ENCODE measurements at places on chromosomes 6 and 20.
A peak's percentile ranks its signal among the peaks of the same experiment; 100 is the strongest.

GRCh38 chr6:131116755-131117360, 18.4 kb upstream of the AKAP7 start:
- no peak for DNase-seq

GRCh38 chr6:24874128-24874527, 61.6 kb downstream of the RIPOR2 start:
- DNase-seq: no peak

DNA sequence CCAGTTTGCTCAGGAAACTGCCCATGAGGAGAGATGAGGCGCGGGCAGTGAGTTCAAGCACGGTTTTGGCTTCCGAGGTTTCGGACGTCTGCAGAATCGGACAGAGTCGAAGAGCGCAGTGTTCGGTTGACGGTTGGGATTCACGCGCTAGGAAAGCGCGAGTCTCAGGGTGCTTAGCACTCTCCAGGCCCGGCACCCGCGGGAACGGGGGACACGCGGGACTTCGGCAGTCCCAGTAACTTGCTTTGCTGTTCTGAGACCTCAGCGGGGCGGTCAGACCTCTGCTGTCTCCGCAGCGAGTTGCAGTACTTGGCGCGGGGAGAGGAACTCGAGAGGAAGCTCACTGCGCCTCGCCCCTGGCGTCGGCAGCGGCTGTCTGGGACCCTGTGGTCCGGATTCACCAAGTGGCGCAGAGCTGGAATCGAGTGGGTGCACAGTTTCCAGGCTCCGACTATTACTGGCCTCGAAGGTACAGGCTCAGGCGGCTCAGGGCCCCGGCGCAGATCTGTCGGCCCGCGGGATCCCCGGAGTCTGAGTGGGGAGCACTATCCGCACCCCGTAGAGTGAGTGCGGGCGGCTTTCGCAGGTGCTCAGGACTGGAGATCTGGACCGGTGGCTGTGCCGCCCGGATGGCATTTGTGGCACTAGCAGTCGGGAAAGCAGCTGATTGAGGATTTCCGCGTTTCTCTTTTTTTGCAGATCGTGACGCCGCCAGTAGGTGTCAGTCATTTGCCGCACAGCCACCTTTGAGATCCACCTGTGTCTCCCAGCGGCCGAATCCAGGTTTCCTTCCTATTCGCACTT, at the start of gene POM121L2:
TSS of gene POM121L2 (minus strand) at position 128 of the 804 bp plus-strand sequence. CDS start at position 25, 103 bp downstream.
- DNase-seq: peak; percentile 92

GRCh38 chr6:62763125-62763912, 447.9 kb upstream of the FKBP1C start:
- no peak for DNase-seq

DNA sequence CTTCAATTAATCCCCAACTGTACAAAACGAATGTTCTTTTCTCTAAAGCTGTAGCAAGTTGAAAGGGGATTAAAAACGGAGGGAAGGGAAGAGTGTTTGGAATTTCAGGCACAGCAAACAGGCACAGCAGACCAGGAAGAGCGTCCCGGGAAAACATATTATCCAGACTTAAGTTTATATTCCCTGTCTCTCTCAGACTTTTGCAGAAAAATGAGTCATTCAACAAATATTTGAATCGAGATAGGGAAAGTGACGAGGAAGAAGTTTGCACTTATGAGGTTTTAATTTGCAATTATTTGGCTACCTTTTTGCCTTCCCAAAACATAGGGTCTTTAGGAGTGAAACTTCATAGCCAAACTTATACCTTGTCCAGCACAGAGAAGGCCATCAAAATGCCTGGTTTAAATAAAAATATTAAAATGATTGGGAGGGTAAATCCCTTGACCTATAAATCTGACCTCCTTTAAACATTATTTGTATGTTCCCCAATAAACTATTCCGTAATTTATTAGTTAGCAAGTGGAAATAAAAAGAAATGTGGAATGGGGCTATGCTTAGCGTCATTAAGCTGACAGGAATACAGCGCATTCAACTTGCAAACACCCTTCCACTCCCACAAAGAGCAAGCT, 16.0 kb downstream of the HFE start:
- no peak for DNase-seq

- DNase-seq: no peak
These were observed 38.9 kb upstream of the HDGFL1 start for GRCh38 chr6:22530506-22530905.

DNA sequence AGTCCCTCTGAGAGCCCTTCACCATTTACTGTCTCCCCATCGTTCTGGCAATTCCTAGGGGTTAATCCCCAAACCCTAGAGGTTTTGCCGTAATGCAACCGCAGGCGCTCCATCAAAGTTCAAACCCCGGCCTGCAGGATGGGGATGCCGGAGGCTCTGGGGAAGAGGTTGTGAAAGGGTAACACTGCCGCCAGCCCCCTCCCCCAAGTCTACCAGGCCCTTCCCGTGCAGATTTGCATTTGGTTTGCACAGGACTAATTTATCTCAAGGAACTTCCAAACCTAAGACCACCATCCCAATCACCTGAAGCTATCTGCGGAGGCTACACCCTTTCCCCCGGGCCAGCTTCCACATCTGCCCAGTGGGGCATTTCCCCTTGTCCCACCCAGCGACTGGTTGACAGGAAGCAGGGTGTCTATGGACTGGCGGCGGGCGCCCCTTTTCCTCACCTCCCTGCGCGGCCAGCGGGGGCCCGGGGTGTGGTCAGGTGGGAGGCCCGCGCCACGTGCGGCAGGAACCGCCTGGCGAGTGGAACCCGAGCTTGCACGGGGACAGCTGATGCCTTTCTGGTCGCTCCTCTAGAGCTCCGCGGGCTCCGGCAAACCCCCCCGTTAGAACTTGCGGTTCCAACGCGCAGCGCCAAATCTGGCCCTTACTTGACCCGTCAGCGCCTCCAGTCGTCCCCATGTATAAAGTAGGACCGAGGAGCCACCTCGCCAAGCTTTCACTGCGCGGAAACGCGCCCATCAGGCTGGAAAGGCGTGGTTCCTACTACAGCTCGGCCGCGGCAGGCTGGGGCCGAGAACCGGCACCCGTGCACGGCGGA, 9.4 kb upstream of the SLC4A11 start:
- DNase-seq: peak; percentile 60

Data from trophoblast cell (in vitro differentiated cells and primary cell).